ENCODE measurements at places on chromosomes 1 and 21.

DNA sequence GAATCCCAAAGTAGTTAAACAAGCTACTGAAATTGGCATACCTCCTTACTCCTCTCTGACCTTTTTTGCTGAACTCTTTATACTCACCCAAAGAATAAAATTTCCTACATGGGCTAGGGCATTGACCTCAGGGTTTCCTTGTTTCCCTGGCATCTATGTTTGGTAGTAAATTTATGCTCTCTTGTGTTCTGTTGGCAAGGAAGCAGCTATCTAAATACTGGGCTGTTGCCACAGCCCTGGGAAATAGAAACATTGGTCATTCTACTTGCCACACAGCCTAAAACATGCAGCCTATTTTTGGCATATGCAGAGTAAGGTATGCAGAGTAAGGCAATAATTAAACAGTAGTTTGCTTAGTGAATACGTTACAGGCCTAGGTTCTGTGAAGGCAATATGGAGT, 351.4 kb downstream of the HLX start:
- peak; percentile 44 for DNase-seq

DNA sequence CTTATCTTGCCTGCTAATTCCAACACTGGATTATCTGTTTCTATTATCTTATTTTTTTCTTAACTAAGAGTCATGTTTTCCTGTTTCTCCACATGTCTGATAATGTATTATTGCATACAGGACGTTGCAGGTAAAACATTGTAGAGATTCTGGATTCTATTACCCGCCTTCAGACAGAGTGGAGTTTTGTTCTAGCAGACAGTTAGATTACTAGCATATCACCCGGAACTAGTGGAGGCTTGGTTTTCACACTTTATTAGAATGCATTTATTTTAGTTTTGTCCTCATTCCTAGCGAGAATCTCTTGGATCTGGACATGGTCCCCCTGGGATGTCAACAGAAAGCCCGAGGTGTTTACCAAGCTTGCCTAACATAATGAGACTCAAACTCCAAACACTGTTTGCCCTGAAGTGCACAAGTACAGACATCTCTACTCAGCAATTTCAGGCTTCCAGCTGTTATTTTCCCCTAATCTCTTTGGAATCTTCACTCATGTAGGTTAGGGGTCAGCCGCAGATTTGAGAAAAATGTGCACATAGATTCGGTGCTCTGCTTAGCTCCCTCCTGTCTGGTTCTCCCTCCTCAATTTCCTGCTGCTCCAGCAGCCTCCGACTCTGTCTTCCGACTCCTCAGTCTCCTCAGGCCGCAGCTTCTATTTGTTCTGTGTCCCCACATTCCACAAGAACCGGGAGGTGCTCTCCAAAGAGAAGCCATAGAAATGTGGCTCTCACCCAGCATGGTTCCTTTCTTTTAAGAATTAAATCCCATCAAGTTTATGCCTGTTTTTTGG, 36.8 kb upstream of the PTPRF start:
- no peak for DNase-seq

GRCh38 chr1:175919001-175919400, 175.6 kb upstream of the TNR start:
- DNase-seq: no peak

- peak; percentile 67 for DNase-seq
Measured at GRCh38 chr1:229237320-229237719, 33.6 kb upstream of the RAB4A start.

DNA sequence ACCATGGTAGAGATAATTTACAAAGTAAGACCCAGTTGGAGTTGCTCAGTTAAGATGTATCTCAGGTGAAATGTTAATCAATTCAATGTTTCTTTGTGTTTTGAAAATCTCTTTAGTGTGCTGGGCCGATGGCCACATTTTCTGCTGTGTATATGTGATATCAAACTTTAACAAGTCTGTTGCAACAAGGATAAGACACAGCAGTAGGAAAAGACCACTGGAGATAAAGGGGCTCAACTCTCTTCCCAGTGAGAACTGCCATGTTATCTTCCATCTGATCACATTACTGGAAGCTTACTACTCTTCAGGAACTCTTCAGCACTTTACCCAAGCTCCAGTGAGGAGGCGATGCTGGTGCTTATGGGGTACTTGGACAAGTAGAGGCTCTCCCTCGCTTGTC, 227.7 kb downstream of the NFIA start:
- no peak for DNase-seq

- no peak for DNase-seq
Measured at GRCh38 chr1:217363319-217363718, 267.6 kb downstream of the GPATCH2 start.

GRCh38 chr1:76830373-76830772, 36.9 kb upstream of the ST6GALNAC5 start:
- no peak for DNase-seq

DNA sequence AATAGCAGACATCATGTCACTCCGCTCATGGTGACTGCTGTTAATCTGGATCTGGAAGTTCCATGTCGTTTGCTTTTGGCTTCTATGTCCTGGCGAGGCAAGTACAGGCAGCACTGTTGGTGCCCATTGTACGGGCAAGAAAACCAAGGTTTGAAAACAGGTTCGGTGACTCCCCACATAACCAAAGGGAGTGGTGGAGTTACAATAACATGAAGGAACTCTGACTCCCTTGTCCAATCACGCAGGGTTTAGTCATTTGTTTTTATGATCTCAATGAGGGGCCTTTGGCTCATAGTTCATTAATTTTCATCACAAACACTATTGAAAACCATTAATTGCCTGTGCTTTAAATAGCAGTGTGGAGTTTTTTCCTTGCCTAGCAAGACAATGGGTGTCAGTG, 82.9 kb upstream of the SSX2IP start:
- no peak for DNase-seq

DNA sequence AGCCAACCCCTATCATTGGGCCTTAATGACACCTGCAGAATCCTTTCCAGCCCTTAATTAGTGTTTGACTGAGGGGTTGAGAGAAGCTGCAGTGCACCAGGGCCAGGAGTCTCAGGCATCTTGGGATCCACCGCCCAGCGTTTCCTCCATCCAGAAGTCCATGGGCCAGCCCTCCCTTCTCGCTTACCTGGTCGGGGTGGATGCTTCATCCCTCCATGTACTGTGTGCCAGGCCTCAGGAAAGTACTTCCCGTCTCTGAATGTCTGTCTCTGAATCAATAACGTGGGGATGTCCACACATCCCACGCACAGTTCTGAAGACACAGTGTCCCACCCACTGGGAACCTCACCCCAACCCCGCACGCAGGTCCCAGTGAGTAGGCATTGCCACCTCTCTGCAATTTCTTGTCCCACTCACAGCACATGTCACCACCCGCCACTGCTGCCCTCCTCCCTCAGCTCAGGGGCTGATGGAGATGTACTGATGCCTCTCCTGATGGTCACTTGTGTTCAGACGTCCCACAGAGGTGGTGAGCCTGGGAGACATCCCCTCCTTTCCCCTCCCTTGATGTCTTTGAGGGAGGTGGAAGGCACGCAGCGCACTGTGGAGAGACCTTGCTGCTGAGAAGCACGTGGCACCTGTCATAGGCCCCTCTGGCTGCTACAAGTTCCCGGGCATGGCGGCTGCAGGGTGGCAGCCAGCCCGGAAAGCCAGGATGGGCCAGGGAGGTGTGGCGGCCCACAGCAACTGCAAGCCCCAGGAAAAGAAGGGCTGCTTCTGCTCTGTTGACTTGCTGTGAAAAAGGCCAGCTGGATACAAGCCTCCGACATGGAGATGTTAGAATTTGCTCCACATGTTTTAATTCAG, 29.4 kb upstream of the PRSS38 start:
- peak; percentile 56 for DNase-seq

- DNase-seq: peak; percentile 72
Measured at GRCh38 chr1:116243333-116244054, 129.6 kb upstream of the ATP1A1 start.

DNA sequence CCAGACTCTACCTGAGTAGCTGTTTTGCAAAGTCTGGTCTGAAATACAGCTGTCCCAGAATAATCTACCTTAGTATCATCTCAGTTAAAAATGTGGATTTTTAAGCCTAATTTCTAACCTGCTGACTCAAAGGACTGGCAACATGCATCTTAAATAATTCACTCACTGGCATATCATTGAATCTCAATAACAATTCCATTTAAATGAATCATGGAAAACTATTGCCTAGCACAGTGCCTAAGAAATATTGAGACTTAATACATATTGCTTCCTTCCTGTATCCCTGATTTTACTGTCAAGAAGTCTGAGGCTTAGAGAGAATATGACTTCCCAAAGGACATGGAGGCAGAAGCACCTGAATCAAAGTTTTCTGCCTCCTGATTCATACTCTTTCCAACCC, 3.1 kb downstream of the CCDC190 start:
- DNase-seq: no peak

- no peak for DNase-seq
Measured at GRCh38 chr1:224196813-224197600, 14.0 kb downstream of the DEGS1 start.

DNA sequence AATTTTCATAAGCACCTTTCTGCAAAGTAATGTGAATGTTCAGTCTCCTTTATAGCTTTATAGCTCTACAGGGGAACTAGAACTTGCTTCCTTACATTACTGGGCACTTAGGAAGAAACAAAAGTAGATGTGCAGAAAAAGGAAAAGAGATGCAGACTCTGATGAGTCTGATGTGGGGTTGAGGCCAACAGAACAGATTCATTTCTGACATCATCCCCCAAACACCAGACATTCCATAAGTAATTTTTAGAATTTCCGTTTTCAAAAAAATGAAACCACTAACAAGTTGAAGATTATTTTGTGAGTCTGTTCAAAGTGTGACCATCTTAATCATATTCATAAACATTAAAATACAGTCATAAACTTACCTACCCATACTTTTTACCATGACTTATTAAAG, 96.0 kb downstream of the NRIP1 start:
- no peak for DNase-seq

DNA sequence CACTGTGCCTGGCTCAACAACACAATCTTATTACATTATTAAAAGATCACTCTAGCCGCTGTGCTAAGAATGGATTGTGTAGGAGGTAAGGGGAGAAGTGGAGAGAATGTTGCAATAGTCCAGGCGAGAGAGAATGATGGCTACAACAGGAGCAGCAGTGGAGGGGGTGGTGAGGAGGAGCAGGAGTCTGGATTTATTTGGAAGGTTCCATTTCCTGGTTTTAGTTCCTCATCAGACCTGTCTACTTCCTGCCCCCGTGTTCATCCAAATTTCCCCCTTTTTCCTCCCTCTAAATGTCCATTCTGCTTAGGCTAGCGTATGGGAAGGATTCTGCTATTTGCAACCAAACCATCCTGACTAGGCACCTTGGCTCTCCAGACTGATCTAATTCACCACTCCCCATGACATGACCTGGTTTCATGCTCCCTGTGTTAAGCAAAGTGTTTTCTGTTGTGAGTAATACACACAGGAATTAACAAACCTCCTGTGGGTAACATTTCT, 35.1 kb upstream of the EYA3 start:
- DNase-seq: no peak

GRCh38 chr1:160795951-160796383, at the start of gene LY9:
Gene LY9, plus strand, starts transcription at chr1:160796174. Its CDS starts 14 bp downstream, at chr1:160796188.
- DNase-seq: no peak

DNA sequence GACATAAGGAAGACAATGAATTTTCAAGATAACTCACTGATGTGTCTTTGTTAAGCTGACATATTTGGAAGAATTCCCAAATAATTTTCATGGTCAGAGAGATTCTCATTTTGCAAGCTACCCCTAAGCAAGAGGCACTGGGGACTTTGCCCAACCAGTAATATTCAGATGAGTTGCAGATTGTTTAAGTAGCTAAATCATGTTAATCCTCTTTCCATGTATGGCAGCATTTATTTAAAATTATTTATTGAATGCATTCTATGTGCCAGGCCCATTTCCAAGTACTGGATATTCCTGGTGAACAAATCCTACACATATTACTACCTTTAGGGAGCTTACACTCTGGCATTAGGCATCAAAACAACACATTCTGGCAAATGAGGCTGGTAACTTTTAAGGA, 56.5 kb upstream of the BACH1 start:
- no peak for DNase-seq

DNA sequence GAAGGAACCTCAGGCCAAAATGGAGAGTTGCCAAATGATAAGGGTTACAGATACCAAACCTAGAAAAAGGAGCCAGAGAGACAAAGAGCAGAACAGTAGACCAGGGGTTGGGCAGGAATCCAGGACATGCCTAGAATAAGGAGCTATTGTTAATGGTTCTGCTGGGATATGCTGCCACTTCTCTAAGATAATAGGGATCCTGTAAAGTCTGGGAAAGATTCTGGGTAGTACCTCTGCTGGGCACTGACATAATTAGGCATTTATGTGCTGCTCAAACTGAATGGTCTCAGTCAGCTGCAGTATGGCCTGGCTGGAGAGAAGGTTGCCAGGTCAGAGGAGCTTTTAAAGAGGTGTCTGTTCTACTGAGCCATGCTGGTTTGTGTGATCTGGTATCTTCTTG, 19.9 kb upstream of the NRIP1 start:
- DNase-seq: no peak

DNA sequence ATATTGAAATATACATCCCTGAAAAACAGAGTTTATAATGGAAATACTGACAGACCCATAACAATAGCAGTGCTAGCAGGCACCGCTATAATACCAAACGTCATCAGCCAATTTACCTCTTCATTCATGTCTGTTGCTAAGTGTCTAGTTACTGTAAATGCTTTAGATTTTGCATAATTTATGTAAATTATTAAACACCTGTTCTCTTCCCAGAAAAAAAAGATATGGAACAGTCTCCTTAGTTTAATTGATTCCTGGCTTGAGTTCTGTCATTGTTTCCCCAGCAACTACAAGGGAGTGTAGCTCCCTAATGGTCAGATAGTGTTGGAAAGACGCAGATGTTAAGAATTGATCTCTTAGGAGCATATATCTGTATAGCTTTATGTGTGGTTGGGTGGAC, 817.9 kb upstream of the ADGRL2 start:
- no peak for DNase-seq

GRCh38 chr1:24705260-24706073, 39.8 kb upstream of the CLIC4 start:
- peak; percentile 97 for DNase-seq

DNA sequence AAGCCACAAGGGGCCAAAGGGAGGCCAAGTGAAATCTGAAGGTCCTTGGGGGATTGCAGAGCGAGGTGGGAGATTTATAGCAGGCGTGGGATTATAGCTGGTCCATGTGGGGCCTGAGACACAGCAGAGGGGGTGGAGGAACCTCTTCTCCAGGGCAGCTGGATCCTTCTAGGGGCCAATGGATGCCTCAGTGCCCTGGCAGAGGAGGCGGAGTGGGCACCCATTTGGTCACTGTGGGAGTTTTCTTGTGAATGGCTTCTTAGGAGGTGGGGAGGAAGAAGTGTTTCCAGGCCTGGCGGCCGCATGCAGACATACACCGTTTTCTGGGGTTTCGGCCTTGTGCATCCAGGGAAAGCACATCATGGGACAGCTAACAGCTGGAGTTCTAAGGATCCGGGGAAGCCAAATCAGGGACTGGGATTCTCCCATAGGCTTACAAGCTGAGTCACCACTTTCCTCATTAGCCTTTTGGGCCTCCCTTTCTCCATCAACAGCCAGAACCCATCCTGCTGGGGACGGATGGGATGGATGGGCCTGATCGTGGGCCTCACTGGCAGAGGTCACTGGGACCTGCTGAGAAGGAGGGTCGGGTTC, 76.5 kb downstream of the RHOU start:
- DNase-seq: no peak

- DNase-seq: peak; percentile 46
Measured at GRCh38 chr1:160437432-160438316, 37.3 kb downstream of the VANGL2 start.
